ENCODE measurements at places on chromosomes 11 and 22.

DNA sequence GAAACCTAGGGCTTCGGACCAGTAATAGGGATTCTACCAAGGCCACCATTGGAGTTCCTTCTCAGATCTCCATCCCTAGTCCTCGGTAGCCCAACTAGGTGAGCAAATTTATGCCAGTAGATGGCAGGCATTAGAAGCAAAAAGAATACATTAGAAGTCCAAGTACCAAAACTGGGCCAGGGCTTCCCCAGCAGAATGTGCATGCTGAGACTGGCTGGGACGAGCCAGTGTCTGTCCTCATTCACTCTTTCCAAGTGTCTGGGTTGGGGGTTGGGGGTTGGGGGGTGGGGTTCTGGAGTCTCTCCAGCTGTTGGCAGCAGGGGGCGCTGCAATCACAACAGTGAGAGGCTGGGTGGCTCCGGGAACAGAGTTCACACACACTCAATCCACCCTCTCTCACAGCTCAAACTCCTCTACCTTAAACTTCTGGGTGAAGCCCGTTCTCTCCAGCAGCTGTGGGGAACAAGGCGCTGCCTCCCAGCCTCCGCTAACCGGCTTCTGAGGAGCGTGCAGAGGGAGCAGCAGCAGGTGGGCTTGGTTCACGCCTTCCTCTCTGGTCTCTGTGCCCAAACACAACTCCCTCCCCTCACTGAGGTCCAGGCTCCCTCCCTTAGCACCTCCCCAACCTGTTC, 57.5 kb downstream of the BTG4 start:
- DNase-seq = peak; percentile 60

DNA sequence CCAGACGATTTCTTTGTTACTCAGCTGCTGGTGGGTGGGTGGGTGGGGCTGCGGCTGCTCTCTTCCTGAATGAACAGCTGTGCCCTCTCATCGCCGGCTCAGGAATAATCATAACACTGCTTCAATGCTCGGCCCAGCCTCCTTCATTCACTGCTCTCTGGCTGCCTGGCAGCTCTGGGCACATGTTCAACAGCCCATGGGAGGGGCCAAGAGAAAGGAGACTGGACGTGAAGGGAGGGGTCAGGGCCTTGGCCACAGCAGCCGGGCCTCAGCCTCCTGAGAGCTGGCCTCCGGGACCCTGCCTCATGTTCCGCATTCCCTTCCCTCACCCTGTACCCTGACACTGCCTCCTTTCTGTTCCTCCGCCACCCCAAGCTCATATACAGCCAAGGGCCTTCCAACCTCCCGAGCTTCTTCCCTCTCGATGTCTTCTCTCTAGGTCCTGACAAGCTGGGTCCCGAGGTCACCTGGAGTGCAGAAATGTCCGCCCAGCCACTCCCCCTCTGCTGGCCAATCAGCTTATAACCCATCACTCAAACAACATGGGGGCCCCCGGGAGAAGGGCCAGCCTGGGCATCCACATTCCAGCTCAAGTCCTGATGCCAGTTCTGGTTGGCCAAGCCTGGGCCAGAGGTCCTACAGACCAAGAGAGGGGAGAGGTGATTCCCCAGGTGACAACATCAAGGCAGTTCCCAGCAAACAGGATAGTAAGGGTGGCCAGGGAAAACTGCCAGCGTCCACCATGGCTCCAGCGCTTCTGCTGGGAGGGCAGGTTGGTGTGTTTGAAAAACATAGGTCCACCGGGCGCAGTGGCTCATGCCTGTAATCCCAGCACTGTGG, 3.2 kb upstream of the CSDC2 start:
- no peak for DNase-seq

- no peak for DNase-seq
Measured at GRCh38 chr11:36854875-36855274, 256.8 kb upstream of the RAG2 start.

DNA sequence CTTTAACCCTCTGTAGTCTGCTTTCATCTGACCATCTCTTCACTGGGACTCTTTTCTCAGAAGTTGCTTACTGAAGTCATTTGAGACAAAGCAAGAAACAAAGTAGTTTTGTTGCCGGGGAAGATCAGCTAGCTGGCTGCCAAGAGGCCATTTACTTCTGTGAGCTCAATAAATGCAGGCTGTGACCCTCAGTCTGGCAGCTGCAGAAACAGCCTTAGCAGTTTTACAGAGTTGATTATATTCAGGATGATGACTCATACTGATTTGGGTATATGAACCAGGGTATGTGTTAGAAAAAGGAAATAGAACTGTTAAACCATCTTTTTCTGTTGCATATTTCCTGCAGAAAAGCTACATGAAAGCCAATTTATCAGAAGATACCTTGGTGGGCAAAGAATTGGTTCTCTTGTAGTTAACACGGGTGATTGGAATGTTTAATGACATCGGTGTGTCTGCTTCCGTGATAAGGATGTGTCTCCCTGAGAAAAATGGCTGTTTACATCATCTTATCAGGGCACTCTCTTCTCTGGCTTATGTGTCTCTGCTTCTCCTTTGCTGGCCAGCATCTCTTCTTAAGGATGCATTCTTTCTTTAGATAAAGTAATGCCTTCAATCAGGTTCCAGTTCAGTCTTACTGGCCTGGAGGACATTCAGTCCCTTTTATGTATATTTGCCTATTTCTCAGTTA, 18.5 kb downstream of the FIBIN start:
- no peak for DNase-seq

DNA sequence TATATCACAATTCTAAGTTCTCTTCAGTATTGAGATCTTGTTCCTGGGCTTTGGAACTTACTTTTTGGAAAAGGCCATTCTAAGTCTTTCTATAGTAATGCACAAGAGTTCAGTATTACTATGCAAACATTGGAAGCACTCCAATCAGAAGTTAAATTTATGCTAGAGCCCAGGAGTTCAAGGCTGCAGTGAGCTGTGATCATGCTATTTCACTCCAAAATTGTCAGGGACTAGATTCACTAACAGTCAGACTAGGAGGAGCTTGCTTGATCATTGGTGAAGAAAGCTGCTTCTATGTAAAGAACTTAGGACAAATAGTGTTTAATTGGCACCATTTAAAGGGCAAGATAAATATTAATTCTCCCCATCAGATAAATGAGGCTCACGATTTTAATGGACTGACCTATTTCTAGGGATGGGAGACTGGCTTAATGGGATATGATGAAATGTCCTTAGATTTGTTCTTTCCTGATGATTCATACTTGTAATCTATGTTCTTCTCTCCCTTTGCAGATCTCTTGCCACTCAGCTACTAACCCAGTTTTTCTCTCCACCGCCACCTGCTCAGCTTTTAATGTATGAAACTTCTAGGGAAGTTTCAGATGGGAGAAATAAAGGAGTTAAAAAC, 32.6 kb upstream of the TMEM123 start:
- no peak for DNase-seq

DNA sequence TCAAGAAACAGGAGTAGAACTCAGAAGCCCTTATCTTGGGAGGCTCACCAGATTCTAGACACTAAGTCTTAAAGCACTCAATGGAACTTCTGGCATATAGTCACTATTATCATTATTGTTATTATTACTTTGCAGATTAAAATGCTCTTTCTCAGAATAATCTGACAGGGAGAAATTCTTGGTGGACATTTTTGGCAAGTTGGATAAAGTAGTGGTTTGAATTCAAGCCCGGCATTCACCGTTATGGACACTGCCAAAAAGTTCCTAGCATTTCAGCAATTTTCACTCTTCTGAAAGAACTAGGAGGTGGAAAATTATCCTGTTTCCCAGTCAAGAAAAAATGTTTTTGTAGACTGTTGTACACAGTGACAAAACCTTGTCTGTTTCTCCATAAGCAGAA, 179.6 kb upstream of the ISX start:
- no peak for DNase-seq

DNA sequence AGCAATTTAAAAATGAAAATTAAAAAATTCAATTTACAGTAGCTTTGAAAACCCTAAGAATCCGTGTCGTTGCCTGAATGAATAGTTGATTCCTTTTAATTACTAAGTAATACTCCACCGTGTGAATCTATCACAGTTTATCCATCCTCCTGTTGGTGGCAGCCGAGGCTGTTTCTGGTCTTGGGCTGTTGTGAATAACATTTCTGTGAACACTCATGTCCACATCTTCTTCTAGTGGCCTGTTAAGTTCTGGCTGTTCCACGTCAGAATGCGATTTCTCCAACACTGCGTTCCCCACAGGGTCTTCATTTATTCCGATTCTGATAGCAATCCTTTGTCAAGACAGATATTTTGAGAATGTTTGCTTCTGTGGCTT, 223.0 kb downstream of the TBC1D22A start:
- no peak for DNase-seq

GRCh38 chr11:287821-288477, 977 bp upstream of the PGGHG start:
- no peak for DNase-seq

DNA sequence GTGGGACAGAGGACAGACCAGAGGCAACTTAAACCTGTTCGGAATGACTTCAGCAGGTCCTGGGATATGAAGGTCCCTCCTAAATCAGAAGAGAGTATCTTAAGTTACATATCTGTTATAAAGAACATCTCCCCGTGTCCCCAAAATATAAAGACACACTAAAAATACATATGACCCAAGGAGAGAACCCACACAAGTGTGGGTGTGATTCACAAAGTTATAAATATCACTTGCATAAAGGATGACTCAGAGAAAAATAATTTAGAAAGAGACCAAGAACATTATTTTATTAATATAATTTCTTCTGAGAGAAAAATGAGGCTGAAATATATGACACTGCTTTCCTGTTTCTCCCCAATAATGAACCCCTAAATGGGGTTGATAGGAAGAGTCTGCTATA, 14.2 kb downstream of the OR5B21 start:
- no peak for DNase-seq

DNA sequence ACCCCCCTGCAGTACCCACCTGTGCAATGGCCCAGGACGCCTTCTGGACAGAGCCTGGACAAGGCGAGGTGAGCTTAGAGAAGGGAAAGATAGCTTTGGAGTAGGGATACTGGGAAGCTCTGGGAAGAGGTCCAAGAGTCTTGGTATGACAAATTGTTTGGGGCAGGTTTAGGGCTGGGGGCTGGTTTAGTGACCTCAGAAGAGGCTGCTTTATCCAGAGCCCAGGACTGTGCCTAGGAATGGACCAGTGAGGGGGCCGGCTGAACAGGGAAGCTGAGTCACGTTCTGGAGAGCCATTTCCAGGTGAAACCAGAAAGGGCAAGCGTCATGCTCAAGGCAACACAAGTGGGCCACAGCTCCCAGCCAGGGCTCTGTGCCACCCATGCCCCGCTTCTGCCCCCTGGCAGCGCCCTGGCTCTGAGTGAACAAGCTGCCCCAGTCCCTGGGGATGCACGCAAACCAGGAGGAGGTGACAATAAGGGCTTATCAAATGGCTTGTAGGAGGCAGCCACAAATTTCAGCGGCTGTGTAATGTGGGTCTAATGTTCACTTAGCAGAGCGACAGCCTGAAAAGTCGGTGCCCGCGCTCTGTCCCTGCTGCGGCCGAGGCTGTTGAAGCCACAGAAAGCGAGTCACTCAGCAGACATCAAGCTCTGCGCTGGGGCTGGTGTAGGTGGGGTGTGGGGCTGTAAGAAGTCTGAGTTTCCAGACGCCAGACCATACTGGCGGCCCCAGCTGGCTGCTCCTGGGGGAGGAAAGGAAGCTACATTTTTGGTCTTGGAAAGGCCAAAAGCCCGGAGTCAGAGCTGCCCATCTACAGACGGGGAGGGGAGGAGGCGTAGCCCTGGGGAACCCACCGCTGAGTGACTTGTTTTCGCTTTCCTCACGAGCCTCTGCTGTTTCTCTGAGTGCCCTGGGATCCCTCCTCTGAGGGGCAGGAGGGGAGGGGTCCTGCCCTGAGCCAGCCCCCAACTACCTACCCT, 18.3 kb upstream of the SYT7 start:
- no peak for DNase-seq

DNA sequence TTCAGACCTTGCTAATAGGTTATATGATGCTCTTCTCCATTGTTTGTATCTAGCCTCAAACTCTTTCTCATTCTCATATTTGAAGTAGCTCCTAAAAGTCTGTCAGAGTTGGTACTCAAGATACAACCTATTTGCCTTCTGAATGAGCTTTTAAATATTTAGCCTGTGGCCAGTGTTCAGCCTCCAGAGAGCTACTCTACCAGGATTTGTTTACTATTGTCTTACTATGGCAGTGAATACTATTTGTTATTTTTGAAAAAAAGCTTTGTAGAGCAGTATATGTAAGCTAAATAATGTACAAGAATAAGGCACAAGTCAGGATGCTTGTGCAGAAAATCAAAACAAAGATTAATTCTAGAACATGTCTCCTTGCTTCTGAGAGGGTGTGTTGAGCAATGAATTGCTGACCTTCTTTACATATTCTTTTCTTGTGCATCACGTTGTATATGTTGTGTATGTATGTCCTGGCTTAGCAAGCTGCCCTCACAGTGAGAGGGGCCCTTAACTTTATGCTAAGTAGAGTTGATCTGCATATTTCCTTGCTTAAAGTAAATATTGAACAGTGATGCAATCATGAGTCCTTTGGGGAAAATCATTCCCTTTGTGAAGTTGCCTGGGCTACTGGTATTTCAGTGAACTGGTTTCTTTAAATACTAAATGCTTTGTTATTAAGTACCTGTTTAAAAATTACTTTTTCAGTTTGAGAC, 438.0 kb downstream of the LUZP2 start:
- no peak for DNase-seq

DNA sequence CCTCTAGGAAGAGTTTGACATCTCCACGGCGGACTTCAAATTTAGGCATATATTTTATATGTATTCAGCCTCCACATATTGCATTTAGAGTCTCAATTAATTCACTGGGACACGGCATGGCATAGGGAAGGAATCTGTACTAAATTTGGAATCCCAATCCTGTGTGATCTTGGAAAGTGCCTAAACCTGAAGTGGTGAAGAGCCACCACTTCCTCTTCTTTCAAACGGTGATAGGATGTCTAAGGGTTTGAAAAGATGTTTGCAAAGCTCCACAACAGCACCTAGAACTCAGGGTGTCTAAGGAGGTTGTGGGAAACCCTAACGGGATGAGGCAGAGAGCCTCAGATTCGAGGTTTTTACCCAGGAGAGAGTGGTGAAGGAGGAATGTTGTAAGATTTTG, 1.0 kb upstream of the L3MBTL2 start:
- no peak for DNase-seq

DNA sequence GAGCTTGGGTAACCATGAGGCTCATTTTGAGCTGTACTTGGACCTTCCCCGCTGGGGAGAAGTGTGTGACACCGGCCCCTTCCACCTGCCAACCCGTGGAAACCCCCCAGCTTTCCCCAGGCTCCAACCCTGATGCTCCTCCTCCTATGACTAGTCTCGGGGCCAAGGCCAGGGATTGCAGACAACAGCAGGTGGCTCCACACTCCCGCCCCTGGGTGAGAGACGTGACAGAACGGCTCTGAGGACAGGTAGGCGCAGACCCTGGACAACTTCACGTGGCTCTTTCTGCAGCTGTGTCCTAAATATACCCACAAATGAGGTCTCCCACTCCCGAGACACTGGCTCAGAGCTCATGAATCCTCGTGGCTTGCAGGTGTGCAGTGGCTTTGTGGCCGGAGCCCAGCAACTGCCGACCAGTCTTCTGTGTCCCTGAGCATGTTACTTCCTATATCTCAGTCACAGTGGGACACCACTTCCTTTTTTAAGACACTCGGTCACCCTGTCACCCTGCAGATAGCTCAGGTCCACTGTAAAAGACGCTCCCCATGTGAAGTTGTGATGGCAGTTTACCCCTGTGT, 55.2 kb downstream of the NECTIN1 start:
- peak; percentile 93 for DNase-seq

GRCh38 chr11:33310720-33311500, 53.7 kb downstream of the HIPK3 start:
- DNase-seq = no peak
